ENCODE measurements at places on chromosomes 1 and 21. TPM values are rescaled to one million over a fixed set of nuclear protein-coding genes. Genes with fewer than 3 reads are reported as not detected.

- H3K36me3 ChIP-seq, result no peaks in the 10 kb centered on the region
- no peak for DNase-seq
- H3K4me3 ChIP-seq, result no peak overlapping the region
- no peak overlapping the region for H3K27ac ChIP-seq
- peaks cover 16% of the 10 kb centered on the region for H3K4me1 ChIP-seq
Measured at GRCh38 chr21:46596201-46596600, 8.7 kb downstream of the S100B start.

Gene DAB1
- 1.5 TPM for total RNA-seq

Gene RPE65
- total RNA-seq, result 0.04 TPM

DNA sequence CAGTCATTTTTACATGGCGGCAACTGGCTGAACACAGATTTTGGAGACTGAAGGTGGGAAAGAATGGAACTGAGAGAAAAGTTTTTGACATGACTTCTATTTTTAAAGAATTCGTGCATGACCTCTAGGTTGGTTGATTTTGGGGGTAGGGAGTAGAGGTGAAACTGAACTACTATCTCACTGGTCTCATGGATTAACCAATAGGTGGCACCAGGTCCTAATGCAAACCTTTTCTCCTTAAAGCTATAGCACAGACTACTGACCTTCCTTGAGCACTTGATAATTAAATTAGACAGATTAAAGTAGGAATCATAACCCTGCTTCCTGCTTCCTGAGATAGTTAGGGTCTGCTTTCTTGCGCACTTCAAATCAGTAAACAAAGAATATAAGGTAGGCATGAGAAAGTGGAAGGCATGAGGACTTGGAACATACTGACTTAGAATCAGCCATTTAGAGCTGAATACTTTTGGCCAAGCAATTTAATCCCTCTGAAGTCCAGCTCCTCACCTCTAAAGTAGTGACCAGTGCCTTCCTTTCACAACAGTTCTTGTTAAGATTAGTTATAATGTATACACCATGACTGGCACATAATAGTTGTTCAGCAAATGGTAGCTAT is 206.0 kb downstream of the CENPF start:
- no peaks in the 10 kb centered on the region for H3K4me1 ChIP-seq
- no peak overlapping the region for H3K27ac ChIP-seq
- no peaks in the 10 kb centered on the region for H3K36me3 ChIP-seq
- H3K4me3 ChIP-seq, result no peak overlapping the region

Gene TNN
- 6.4 TPM for total RNA-seq

DNA sequence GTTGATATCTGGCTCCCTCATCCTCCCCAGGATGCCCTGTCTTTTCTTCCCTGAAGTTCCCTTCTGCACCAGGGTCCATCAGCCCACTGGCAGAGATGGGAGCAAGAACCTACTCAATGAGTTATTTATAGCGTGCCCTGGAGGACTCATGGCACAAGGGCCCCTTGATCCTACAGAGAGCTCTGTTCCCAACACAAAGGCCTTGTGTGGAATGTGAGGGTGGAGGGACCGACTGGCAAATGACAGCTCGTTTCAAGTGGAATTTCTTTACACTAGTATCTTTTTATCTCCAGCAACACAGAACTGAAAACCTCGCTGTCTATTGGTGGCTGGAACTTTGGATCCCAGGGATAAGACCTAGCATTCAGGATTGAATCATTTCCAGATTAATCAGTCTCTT is 22.4 kb downstream of the CHI3L2 start:
- no peaks in the 10 kb centered on the region for H3K27me3 ChIP-seq
- DNase-seq, result no peak
- H3K4me1 ChIP-seq, result no peaks in the 10 kb centered on the region

DNA sequence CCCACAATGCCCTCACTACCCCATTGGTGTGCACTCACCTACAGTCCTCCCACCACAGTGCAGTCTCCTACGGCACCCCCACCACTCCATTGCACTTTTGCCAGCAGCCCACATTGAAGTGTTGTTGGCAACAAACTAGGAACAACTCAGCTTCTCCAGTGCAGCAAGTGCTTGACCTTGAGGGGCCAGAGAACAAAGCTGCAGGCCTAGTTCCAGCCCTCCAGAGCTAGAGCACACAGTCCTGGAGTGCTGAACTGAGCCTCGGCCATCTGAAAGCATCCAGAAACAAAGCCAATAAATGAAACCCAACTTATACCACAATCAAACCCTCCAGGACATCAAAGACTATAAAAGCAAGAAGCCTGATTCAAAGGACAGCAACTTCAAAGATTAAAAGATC is 129.9 kb downstream of the C1orf94 start:
- H3K4me1 ChIP-seq, result no peaks in the 10 kb centered on the region
- DNase-seq, result no peak
- H3K4me3 ChIP-seq, result no peak overlapping the region
- no peak overlapping the region for H3K27ac ChIP-seq

Gene VCAM1
- 18.4 TPM for total RNA-seq

GRCh38 chr1:94025383-94026340 is 95.3 kb downstream of the ABCA4 start:
- no peak overlapping the region for H3K4me3 ChIP-seq
- no peaks in the 10 kb centered on the region for H3K36me3 ChIP-seq
- peak; percentile 84 for DNase-seq
- peaks cover 9% of the 10 kb centered on the region for H3K27me3 ChIP-seq
- H3K27ac ChIP-seq, result no peak overlapping the region
- peaks cover 4% of the 10 kb centered on the region for H3K4me1 ChIP-seq

DNA sequence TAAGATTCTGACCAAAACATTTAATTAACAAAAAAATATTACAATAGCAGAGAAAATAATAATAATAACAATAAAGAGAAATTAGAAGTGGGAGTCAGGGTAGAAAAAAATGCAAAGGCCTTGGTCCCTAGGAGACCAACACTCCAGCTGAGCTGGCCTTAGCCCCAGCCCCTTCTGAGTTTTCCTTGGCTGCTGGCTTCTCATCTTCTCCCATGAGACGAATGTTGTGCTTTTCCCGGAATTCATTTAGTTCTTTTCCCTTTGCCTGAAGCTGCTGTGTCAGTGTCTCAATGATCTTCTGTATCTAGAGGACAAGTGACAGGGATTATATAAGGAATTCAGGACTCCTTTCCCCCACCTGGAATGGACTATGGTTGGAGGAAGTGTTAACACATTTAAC is 2.4 kb downstream of the KLHDC9 start:
- no peaks in the 10 kb centered on the region for H3K27me3 ChIP-seq
- peaks cover 29% of the 10 kb centered on the region for H3K36me3 ChIP-seq
- DNase-seq, result peak; percentile 74
- H3K4me3 ChIP-seq, result no peak overlapping the region
- H3K4me1 ChIP-seq, result peaks cover 31% of the 10 kb centered on the region

DNA sequence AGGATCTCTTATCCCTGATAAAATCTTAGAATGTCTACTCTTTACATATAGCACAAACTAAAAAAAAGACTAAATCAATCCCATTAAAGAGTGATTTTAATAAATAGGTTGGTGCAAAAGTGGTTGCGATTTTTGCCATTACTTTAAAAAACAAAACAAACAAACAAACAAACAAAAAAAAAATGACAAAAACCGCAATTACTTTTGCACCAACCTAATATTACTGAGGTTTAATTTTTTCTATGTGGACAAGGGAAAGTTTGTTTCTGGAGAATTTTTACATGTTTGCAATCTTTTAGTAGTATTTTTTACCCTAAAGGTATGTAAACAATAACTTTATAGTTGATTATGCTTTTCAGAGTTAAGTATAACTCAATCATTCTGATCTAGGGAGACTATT is 119.7 kb upstream of the ADAMTS5 start:
- no peaks in the 10 kb centered on the region for H3K27me3 ChIP-seq
- H3K27ac ChIP-seq, result no peak overlapping the region
- H3K36me3 ChIP-seq, result no peaks in the 10 kb centered on the region
- H3K4me3 ChIP-seq, result no peak overlapping the region
- DNase-seq, result no peak
- no peaks in the 10 kb centered on the region for H3K4me1 ChIP-seq

Gene KCNJ9
- 0.09 TPM for total RNA-seq

DNA sequence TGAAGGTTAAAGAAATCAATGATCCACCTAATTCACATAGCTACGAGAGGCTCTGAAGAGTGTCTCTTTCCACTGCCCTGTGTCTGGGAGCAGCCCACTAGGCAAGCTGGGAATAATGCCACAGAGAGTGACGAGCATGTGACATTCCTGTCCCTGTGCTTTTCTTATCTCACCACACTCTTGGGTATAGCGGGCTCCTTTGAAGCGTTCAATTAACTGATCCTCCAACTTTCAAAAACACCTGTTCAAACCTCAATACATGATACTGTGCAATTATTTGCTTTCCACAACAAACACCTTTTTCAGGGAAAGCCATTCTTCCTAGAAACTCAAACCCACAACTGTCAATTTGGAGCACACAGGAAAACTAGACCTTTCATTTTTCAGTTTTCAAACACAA is 43.4 kb downstream of the PLPP3 start:
- no peak overlapping the region for H3K4me3 ChIP-seq
- H3K4me1 ChIP-seq, result peaks cover 34% of the 10 kb centered on the region
- no peaks in the 10 kb centered on the region for H3K27me3 ChIP-seq

DNA sequence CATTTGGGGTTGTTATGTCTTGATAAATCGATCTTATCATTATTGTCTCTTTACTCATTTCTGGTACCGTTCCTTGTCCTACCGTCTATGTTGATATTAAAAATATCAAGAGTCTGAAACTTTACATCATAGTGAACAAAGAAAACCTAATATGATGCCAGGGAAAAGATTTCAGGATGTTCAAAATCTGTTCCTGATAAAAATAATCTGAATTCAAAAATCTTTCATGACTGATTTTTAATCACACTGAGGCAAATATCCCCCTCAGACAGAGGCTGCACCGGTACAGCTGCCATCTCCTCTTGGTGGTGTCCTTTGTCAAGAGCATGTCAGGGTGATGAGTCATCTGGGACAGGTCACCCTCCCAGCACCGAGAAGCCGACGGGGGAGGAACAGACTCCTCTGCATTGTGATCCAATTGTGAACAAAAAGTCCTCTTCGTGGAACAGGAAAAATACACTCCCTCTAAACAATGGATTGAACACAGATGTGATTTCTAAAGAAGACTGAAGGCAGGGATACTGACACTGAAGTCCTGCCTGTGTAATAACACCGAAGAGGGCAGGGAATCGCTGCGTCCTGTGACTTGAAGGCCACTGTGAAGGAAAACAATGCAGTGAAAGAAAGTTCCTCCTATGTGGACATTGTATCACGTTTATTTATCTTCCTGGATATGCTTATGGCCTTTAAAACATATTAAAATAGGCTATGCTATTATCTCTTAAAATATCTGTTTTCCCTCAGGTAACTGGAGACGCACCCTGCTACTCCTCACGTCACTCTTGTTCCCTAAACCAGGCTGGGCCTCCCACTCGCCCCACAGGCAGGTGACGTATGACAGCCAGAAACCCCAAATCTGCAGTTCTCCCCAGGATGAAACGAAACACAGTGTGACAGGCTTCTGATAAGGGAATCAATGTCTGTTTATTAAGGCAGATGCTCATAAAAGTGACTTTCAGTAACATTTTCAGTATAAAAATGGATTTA is 4.3 kb upstream of the SPATC1L start:
- peak overlapping the region; percentile 59 for H3K27ac ChIP-seq
- no peaks in the 10 kb centered on the region for H3K27me3 ChIP-seq
- H3K4me1 ChIP-seq, result peaks cover 8% of the 10 kb centered on the region
- H3K4me3 ChIP-seq, result no peak overlapping the region
- H3K36me3 ChIP-seq, result peaks cover 32% of the 10 kb centered on the region

DNA sequence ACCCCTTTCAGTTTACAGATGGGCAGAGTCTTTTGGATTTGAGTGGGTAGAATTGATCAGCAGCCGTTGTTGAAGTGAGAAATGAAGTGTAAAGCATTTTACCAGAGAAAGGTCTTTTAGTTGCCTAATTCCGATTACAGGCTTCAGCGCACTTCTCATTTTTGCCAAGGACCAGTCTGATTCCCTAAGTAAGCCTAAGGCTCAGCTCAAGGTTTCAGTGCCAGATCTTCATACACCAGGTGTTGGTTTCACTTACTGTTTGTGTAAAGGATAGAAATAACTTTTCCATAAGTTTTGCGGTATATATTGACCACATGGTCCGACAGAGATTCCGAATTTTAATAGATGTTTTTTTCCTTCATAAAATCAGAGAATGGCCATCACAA is 83.9 kb upstream of the BMP8A start:
- no peak overlapping the region for H3K4me3 ChIP-seq
- DNase-seq, result peak; percentile 66
- peak overlapping the region; percentile 94 for H3K27ac ChIP-seq
- peaks cover 52% of the 10 kb centered on the region for H3K4me1 ChIP-seq

GRCh38 chr1:147641695-147642592 is 28.4 kb downstream of the ACP6 start:
- no peak overlapping the region for H3K4me3 ChIP-seq
- peak; percentile 53 for DNase-seq
- no peaks in the 10 kb centered on the region for H3K27me3 ChIP-seq
- no peaks in the 10 kb centered on the region for H3K4me1 ChIP-seq
- H3K36me3 ChIP-seq, result peaks cover 6% of the 10 kb centered on the region

Gene PADI6
- not detected for total RNA-seq

DNA sequence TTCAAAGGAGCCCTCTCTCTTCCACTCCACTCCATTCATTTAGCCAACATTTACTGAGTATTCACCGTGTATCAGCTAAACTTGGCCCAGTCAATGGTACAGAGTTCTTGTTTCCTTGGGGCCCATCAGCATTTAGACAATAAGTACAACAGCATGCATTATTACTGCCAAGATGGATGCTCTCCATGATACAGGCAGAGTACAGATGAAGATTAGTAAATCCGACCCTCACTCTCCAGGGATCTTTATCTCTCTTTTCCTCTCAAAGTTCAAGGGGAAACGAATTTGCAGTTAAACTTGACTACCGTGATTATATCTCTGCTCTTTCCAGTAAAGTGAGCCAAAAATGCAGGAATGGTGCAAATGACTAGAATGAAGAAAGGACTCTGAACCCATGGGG is 184.6 kb upstream of the DUSP10 start:
- no peak overlapping the region for H3K4me3 ChIP-seq
- no peaks in the 10 kb centered on the region for H3K36me3 ChIP-seq
- H3K4me1 ChIP-seq, result no peaks in the 10 kb centered on the region
- no peaks in the 10 kb centered on the region for H3K27me3 ChIP-seq
- DNase-seq, result peak; percentile 59

DNA sequence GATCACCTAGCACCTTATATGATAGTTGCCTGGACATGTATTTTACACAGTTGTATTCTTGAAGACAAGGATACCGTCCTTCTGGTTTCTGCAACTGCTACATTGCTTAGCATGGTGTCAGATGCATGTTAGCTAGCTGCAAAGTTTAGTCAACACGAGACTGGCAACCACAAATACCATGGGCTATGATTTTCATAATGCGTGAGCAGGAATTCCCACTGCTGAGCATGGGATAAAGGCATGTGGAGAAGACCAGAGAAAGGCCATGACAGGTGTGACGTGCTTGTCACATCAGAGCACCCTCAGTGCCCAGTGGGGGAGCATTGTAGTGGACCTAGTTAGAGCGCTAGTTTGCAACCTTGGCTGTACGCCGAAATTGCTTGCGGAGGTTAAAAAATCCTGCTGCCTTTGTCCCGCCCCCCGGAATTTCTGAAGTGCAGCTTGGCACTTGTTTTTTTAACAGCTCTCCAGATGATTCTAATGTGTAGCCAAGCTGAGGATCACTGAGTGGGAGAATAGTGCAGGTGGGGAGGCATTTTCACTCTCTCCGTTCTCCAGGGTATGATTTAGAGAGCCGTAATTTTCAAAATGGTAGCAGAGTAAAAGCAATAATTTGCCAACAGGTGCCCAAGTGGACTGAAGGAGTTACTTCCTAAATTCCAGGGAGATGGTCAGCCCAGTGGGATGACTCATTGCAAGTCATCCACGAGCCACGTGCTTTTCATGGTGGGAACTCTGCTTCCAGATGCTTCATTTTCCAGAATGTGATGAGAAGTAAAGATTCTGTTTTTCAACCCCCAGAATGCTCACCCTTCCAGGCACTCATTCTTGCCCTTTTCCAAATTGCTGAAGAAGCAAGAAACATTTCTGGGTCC is 81.0 kb downstream of the CNIH3 start:
- no peaks in the 10 kb centered on the region for H3K27me3 ChIP-seq
- no peak overlapping the region for H3K4me3 ChIP-seq
- H3K36me3 ChIP-seq, result no peaks in the 10 kb centered on the region

Gene FCRLB
- total RNA-seq, result 0.40 TPM
